ELR (cell line): ENCODE measurements at places on chromosomes 1 and 21.

- DNase-seq: no peak
These were observed 17.2 kb downstream of the MEF2D start for GRCh38 chr1:156483397-156483796.

DNA sequence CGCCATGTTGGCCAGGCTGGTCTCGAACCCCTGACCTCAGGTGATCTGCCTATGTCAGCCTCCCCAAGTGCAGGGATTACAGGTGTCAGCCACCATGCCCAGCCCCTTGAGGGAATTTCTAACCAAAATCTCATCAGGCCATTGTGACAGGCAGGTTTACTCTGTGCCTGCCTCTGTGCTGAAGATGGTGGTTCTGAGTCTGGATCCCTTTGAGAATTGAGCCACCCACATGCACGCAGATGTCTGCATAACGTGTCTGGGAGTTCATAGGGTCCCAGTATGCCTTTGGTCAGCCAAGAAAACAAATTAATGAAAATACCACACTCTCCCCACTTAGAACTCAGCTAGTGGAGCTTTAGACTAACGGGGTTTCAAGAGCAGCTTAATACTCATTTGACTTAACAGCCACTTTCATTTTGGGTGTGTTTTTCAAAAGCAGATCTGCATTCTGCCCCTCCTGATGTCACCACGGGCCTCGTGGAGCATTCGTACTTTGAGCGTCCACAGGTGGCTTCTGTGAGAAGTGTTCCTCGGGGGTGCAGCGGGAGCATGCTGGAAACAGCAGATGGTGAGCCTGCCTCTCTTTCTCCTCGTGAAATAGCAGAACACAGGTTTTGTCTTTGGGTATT is 45.3 kb downstream of the DIP2A start:
- DNase-seq: no peak

- no peak for DNase-seq
These were observed 3.2 kb downstream of the PPP1R12B start for GRCh38 chr1:202351725-202352124.

- DNase-seq: no peak
These were observed 255.7 kb downstream of the COL11A1 start for GRCh38 chr1:102852613-102853012.

GRCh38 chr1:210624722-210625121 is 296.0 kb downstream of the HHAT start:
- no peak for DNase-seq

- peak; percentile 57 for DNase-seq
These were observed 157.8 kb upstream of the DPYD start for GRCh38 chr1:98078596-98078995.

- DNase-seq: peak; percentile 50
These were observed 115.0 kb downstream of the GREM2 start for GRCh38 chr1:240496941-240497340.

GRCh38 chr1:164756741-164757140 is 197.8 kb downstream of the PBX1 start:
- no peak for DNase-seq

DNA sequence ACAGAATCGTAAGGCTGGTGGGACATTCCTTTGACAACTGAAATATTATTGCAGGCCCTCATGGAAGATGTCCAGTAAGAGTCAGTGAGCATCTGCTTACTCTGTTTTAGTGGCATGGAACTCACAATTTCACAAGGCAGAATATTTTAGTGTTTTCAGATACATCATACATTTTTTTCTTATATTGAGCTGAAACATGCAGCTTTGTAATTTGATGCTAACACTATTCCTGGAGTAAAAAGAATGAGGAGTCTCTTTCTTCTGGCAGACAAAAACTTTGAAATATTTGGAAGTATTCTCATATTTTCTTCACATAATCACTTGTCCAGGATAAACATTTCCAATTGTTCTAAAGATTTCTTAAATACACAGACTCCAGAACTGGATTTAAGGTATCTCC is 17.7 kb downstream of the CLDN17 start:
- DNase-seq: no peak

DNA sequence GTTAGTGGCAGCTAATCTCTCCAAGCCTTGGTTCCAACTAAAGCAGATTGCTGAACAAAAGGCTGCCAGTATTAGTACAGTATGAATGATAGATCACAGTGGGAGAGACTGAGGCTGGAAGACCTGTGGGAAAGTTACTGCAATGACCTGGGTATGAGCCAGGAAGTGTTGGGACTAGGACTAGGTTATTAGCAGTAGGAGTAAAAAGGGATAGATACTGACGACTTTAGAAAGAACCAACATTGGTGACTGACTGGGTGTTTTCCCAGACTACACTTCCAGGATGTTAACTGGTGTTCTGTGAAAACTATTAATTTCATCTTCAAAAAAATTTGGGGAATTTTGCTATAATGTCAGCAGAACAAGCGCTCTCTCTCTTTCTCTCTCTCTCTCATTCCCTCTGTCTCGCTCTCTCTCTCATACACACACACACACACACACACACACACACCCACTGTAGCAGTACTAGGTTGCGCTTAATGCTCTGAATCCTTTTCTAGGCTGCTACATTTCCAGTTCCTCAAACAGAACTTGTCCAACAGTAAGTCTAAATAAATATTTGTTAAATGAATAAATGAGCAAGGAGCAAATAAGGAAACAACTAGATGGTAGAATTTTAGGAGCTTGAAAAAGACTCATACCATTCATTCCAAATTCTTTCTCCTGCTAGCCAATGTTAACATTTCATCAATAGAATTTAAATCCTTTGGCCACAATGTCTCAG is 47.6 kb upstream of the RGS8 start:
- DNase-seq: no peak

DNA sequence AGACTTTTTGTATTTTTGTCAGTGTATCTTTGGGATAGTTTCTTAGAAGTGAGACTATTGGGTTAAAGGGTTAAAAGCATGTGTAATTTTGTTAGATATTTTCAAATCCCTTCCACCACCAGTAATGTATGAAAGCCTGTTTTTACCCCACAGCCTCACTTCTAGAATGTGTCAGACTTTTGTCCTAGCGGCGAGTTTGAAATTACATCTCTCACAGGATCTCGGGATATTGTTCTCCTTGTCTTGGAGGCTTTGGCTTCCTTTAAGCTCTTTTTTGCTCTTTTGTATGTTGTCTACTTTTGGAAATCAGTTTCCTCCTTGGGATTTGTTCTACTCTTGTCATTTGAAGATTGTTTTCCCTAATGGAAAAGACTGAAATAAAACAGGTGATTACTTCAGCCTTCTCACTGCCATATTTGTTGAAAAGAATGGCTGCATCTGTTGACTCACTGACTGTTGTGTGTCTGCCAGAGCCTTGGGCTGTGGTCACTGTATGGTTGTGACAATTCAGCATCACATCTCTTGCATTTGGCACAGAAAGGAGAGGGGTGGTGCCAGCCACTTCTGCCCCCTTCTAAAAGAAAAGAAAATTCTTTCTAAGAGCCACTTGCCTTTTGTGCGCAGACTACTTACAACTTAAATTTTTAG is 22.6 kb downstream of the ST3GAL3 start:
- no peak for DNase-seq

GRCh38 chr1:22760455-22760854 is 49.8 kb downstream of the EPHB2 start:
- peak; percentile 83 for DNase-seq

DNA sequence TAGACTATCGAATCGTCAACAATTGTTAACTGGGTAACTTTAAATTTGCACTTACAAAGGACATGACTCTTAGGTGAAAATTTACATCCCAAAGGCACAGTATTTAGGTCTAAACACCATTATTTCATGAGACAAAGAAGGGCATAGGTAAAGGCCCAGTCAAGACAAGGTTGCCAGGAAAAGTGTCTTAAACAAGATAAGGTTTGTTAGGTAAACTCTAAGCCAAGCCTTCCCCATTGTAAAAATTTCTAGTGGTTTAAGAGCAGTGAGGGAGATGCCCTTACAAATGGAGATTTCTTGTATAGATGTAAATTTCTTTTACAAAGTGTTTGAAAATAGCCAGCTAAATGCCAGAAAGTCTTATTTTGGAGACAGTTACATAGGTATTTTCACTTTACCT is 36.9 kb upstream of the FNBP1L start:
- no peak for DNase-seq

DNA sequence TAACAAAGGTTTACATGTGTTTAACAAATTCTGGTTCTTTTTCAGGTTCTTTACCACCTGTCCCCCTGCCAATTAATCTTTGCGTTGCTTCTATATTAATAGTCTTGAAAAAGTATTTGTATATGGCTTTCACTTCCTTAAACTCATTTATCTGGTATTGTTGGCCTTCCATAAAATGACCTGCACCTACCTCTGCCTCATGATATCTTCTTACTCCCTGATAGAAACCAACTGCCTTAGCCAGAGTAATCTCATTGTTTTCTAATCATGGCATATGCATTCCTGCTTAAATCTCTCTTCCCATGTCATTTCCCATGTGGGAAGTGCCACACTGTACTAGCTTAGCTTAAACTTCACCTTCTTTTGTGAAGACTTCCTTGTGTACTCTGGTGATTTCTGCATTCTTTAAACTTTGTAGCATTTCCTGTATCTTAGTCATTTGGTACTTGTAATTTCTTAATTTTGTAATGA is 8.7 kb downstream of the SMG7 start:
- peak; percentile 57 for DNase-seq

- peak; percentile 2 for DNase-seq
These were observed 1195.6 kb upstream of the ADGRL4 start for GRCh38 chr1:80202118-80202517.

DNA sequence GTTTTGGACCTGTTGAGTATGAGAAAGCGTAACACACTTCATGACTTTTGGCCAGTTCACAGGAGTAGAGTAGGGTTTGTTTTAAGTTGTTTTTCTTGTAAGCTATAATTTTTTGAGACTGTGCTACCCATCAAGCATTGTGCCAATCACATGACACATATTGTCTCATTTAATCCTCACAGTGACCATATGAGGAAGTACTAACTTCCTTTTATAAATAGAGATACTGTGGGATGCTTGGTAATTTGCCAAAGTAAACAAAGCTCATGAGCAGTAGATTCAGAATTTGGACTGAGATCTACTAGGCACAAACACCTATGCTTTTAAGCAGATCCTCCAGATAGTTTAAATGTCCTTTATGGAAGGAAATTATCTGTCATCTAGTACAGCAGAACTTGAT is 178.3 kb downstream of the CACNA1E start:
- no peak for DNase-seq

DNA sequence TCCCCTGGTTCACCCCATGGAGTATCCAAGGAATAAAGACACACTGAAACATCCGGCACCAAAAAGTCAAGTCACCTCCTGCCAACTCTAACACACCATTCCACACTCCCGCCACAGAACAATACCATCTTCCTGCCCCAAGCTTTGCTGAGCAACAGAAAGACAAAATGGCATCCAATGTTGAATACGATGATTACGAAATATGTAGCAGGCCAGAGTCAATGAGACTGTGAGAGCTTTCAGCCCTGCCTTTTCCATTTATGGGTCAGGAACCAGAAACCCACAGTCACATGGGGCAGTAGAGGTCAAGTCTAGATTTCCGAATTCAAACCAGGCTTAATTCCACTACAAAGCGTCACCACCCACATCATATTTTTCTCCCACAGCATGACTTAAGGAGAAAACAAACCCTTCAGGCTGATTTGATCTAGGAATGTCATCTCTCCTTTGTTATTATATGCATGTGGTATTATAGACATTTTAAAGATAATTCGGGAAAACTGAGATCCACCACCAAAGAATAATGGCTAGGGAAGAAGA is 249.8 kb downstream of the SETD4 start:
- DNase-seq: no peak

DNA sequence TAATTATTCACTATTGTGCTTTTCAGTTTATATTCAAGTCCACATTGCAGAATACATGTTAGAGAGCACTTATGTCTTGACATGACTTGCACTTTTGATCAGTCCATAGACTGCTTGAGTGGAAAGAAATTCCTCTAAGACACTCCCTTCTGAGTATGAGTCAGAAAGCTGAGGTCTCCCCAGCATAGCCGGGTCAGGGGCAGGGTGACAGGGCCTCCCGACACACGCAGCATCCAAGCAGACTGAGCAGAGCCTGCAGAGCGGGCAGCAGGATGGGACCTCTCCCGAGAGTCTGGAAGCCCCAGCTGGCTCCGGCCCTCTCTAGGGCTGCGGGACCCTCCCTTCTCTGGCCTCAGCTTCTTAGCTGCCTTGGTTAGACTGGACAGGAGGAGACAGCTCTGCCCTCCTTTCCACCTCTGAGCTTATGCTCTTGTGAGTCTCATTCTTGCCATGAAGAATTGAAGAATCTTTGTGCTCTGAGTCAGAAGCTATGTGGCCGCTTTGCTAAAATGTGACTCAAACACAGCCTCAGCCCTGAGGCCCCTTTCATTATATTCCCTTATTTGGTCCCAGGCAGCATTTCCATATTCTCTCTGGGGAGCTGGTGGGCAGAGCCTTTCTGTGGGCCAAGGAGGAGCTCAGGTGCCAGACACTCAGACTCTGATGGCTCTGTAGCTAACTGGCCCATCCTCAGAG is 11.2 kb upstream of the CAPN2 start:
- DNase-seq: peak; percentile 99

DNA sequence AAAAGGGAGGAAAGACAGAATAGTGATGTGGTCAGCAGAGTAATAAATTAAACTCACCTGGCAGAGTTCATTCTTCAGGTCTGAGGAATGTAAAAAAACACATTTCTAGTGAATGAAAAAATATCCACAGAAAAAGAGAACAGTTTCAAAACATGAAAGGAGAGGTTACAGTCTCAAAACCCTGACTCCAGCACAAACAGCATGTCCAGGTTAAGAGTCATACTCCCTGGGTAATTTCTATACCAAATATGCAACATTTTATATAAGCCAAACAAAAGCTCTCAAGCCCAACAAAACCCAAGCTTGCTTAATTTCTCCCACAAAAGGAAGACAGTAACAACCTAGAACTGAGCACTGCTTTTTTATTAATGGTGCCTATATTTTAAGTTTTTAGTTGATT is 173.0 kb downstream of the NTMT2 start:
- DNase-seq: no peak

GRCh38 chr1:24939040-24939674 is 9.1 kb upstream of the RUNX3 start:
- DNase-seq: no peak

- DNase-seq: no peak
These were observed 40.2 kb upstream of the NHLH2 start for GRCh38 chr1:115880981-115881672.

GRCh38 chr21:31064803-31065202 is 26.5 kb upstream of the KRTAP19-8 start:
- no peak for DNase-seq
